Fibroblast of gingiva (primary cell): ENCODE measurements at places on chromosomes 2 and 18.

DNA sequence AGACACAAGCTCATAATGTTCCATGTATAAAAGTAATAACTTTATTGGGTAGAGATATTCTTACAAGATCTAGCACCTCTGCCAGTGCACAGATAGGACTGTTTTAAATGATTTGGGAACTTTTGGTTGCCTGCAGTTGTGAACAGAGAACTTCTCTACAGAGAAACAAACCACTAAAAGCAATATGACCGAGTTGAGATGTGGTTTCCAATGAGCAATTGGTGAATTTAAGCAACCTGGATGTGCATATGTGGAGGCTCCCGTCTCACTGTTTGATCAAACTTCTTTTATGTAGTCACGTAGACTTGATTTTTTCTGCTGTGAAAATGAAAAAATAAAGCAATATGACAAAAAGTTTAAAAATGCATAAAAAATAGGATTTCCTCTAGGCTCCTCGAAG lies 7.8 kb downstream of the SOX11 start:
- DNase-seq = no peak

GRCh38 chr18:56044239-56044638 lies 456.2 kb upstream of the TCF4 start:
- DNase-seq = no peak

- DNase-seq = peak; percentile 91
These were observed 38.4 kb downstream of the YPEL5 start for GRCh38 chr2:30185178-30185577.

- DNase-seq = no peak
These were observed 9.3 kb upstream of the AGBL5 start for GRCh38 chr2:27042159-27042661.

- DNase-seq = no peak
These were observed 252.4 kb upstream of the SLC39A10 start for GRCh38 chr2:195404651-195405050.

DNA sequence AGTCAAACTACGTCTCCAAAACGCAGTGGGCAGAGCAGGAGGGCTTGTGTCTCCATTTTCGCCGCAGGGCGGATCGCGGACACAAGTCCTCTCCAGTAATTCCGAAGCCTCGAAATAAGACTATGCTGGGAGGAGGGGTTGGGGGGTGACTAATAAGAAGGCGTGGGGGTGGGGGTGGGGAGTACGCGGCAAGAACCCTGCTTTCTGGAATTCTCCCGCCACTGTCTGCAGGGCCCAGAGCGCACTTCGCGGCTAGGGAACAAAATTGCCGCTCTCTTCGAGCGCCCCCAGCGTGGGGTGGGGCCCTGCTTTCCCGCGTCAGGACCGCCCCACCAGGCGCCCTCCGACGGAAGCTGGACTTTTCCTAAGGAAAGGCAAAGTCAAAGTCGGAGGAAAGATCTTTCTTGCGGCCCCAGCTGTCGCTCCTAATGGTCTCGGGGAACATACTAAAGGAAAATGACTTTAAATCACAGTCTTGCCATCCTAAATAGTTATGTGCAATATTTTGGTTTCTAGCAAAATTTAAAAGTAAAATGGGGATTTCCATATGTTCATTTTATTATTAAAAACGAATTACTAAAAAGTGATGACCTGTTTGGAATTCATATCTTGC lies 11.9 kb downstream of the NR4A2 start:
- DNase-seq = no peak

DNA sequence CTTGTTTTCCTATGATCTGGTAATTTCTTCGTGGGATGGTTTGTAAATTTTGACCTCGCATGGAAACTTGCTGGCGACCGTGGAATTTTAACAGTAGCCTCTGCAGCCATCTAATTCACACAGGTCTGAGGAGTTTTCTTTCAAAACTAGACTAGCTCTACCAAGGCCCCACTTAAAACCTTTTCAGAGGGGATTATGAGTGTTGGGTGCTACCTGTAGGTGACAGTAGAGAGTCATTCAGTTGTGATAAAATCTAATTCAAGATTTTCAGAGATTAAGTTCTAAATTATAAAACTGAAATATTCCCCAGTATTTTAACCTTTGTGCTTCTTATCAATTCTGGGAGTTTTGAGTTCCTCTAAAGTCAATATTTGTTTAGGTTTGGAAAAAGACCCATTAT lies 31.0 kb downstream of the THSD7B start:
- DNase-seq = no peak

GRCh38 chr2:120396013-120396860 lies 50.3 kb downstream of the INHBB start:
- no peak for DNase-seq

DNA sequence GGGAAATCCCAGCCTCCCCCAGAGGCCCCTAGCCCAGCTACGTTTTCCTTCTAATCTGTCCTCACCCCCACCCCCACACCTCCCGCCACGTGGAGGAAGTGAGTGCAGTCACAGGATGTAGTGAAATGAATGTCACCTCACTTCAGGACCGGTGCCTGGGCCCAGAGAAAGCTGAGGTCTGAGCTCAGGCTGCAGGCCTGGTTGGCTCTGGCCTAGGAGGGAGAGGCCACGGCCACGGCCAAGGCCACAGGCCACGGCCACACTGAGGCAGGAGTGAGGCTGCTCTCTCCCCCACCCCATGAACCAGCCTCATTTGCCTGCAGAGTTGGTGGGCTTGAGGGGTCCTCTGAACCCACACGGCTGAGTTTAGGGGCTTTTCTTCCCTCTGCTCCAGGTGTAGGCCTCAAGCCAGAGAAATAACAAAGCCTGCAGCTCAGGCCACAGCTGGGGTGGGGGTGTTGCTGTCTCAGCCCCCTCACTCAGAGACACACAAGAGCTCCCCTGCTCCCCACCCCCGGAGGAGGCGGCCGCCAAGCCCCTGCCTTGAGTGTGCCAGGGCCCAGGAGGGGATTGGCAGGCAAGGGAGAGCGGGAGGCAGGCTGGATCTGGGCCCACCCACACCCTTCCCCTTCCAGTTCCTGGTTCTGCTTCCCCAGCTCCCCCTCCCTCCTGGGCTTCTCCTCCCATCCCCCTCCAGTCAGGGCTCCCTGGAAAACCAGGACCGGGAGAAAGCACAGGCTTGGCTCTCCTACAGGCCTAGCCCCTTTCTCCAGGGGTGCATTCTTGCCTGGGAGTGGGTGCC lies 27.0 kb downstream of the DNMT3A start:
- DNase-seq = no peak

DNA sequence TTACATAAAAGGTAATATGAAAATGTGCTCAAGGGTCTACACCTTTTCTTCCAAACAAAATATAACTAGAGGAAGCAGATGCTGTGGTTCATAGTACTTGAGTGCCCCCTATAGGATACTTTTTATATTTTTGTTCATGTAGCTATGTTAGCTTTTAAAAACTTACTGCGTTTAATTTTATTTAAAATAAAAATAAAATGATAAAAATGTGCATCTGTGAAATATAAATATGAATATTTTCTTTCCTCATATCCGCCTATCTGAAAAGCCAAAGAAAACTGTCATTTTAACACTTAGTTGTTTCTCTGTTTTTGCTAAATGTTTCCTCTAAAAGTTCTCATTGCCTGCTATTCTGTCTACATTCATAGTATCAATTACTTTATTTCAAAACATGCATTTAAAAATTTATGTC lies 9.6 kb upstream of the LRP1B start:
- peak; percentile 9 for DNase-seq
